NCI-H226 (cell line): ENCODE measurements at places on chromosomes 4 and X.

- DNase-seq = no peak
Measured at GRCh38 chr4:53599632-53600031, 8.3 kb upstream of the LNX1 start.

DNA sequence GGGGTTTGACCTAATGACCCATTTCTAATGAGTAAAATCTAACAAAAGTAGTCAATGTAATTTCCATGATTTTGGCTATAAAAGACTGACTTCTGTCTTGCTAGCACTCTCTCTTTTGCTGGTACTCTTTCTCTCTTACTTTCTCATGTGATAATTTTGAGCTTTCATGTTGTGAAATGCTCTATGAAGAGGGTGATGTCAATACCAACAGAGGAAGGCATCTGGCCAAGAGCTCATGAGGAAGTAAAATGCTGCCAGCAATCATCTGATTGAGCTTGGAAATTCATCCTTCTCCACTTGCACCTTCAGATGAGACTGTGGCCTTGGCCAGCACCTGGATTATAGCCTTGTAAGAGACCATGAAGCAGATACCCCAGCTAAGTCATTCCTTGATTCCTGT, 347.7 kb downstream of the HS3ST1 start:
- DNase-seq = no peak

DNA sequence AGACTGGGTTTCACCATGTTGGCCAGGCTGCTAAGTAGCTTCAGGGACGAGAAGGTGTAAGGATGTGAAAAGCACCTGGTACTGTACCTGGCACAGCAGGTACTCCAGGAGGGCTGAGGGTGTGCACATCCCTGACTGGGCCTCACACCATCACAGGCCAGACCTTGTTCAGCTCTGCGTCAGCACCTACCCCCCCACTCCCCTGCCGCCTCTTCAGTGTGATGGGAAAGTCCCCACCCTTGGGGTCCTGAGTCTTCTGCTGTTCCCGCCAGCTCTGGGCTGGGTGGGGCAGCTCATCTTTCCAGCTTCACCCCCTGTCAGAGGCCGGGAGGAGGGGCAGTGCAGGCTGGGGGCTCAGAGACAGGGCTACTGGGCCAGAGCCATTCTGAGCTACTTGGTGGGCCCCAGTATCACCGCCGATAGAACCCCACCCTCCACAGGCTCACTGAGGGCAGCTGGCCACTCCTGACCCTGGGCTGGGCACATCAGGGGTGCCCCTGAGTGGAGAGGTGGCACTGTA, 6.7 kb upstream of the SH3BP2 start:
- DNase-seq = no peak

DNA sequence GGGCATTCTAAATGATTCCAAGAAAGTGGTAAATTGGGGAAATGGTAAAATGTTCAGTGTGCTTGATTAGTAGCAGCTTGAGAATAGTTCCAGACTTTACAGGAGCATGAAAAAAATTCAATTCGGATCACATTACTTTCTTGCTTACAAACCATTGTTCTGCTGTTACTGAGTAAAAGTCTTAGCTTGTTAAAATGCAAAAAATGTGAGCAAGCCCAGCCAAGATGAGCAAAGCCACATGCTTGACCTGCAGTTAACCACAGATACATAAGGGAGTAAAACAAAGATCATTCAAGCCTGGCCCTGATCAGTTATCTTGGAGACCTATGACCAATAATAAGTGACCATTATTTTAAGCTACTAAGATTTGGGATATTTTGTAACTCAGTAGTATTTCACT, 562.9 kb upstream of the MAGEB2 start:
- DNase-seq = peak; percentile 36

DNA sequence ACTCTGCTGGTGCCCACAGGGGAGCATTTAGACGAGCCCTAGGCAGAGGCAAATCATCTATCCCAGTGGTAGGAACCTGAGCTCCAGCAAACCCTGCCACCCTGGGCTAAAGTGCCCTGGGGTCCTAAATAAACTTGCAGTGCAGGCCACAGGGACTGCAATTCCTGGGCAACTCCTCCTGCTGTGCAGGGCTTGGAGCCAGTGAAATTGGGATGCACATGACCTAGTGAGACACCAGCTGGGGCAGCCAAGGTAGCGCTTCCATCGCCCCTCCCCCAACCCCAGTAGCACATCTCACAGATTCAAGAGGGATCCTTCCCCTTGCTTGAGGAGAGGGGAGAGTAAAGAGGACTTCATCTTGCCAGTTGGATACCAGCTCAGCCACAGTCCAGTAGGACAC, 44.1 kb downstream of the CHRNA9 start:
- DNase-seq = no peak

DNA sequence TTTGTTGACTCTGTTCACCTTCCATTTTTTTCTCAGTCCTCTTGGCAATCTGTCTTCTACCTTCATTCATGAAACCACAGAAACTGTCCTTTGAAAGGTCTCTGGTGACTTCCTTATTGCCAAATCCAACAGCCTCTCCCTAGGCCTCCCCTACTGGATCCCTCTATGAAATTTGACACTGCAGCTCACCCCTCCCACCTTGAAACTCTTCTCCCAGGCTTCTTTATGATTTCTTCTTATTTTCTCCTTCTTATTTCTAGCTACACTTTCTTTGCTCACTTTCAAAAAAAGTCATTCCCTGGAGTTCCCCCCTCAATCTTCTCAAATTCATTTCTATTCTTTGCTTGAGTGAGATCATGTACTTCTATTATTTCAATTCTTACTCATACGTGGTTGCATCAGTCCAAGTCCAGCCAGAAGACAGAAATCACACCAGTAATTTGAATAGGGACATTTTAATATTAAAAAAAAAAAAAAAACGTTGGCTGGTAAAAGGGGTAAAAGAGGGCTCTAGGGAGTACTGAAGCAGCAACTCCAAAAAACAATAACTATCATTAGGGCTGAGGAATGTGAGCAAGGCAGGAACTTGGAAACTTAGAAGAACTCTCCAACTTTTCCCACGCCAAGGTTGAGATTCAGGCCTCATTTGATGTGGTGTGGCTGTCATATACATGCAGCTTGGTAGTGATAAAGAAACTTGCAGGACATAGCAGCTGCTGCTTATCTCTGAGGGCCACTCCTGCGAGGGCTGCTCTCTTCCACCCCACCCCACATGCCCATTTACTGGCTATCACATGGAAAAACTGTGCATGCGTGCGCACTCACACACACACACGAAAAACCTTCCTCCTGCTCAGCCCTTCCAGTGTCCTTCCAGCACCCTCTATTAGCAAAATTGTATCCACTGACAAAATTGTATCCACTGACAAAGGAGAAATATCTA, 169.8 kb upstream of the GALNT7 start:
- DNase-seq = peak; percentile 63

GRCh38 chrX:123450222-123450621, 266.1 kb downstream of the GRIA3 start:
- no peak for DNase-seq

DNA sequence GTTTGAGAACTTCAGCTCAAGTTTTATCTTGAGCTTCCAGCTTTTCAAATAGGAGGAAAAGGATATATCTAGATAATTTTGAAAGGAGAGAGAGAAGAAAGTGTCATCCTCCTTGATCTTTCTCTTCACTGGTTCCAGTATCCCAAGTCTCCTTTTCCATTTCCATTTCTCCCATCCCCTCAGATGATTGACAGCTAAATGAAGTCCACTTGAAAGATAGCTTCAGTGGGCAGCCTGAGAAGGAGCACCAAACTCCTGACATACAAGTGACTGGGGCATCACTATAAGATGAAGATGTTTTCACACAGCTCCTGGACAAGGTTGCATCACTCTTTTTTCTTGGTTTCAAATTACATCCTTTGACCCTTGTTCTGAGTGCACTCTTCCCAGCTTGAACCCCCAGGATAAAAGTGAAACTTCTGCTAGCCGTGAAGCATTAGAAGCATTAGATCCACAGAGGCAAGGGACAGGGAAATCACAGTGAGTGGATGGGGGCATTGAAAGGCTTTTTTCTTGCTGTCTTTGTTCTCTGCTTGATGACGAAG, 17.5 kb upstream of the MAGEA10 start:
- no peak for DNase-seq

DNA sequence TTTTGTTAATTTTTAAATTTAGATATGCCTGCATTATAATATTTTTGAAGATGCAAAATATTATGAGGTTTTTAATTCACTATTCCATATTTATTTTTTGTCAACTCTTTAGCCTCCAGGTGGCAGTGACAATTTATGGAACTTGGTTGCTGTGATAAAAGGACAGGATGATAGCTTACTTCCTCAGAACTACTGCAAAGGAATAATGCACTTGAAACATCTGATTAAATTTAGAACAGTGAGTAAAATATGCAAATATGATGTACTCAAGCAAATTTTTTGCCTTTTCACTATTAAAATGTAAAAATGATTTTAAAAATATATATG, 45.1 kb downstream of the SPATA4 start:
- DNase-seq = no peak

- no peak for DNase-seq
Measured at GRCh38 chr4:37991623-37992410, 31.6 kb downstream of the PTTG2 start.

GRCh38 chr4:142322996-142323395, 523.1 kb downstream of the INPP4B start:
- no peak for DNase-seq

DNA sequence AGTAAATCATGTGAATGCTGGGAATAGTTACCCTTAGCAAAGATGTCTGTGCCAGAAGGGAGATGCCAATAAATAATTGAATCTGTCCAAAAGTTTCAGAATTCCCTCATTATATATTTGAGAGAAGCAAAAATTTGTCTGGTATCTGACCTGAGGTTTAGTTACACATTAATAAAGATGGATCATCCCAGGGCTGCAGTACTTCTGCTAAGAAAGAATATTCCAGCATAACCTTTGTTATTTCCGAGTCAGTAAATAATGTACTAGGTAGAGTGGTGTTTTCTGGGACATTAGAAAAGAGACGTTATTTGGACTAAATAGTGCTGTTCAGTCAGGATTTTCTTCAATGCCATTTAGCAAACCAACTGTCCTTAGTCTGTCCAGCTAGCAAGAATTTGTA, 26.4 kb downstream of the ADD1 start:
- no peak for DNase-seq

GRCh38 chr4:6753103-6753560, 29.4 kb upstream of the KIAA0232 start:
- no peak for DNase-seq

DNA sequence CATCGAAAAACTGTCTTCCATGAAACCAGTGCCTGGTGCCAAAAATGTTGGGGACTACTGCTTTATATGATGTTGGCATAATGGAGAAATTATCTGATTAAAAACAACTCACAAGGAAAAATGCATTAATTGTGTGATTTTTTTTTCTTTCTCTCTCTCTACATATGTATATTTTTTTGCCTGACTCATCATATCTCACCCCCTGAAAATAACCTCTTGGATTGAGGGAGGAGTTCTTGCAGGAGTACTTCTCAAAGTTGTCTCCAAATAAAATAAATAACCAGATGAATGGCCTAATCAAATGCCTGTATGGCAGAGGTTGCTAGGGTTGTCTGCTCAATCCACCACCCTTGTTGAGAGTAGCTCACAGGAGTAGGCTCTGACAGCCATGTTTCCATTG, 19.9 kb upstream of the TNIP3 start:
- DNase-seq = no peak

DNA sequence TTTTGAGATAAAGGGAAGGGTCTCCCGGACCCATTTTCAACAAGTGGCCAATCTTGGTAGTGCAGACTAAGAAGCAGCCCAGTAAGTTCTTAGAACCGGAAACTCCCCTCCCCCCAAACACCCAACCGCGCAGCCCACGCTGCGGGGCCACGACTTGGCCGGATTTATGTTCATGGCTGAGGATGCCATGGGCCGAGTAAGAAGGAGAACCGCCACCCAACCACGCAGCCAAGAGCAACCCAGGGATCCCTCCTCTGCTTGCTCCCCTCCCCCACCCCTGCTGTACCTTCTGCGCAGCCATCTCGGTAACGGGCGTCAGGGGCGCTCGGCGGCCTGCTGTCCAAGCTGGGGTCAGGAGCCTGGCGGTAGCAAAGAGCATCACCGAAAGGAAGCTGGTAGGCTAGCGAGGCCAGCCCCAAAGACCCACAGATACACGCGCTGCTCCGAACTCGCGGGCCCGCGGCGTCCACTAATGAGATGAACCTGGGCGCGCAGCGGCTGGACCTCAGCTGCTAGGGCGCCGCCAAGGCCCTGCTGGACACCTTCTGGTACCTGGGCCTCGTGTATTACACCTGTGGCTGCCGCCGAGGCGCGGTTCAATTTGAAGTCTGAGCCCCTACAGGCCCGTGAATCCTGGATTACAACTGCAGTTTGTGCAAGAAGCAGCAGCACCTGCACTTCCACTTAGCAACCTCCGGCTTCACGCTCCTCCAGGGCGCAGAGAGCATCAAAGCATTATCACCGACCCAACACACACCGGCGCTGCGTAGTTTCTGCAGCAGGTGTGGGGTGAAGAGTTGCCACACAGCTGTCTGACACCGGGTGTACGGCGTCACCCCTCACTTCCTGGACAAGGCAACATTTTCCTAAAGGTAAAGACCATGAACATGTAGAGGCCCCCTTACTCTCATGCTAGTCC, 63.4 kb downstream of the NUDT10 start:
- no peak for DNase-seq

GRCh38 chr4:130632731-130633604, 1537.0 kb downstream of the C4orf33 start:
- no peak for DNase-seq

DNA sequence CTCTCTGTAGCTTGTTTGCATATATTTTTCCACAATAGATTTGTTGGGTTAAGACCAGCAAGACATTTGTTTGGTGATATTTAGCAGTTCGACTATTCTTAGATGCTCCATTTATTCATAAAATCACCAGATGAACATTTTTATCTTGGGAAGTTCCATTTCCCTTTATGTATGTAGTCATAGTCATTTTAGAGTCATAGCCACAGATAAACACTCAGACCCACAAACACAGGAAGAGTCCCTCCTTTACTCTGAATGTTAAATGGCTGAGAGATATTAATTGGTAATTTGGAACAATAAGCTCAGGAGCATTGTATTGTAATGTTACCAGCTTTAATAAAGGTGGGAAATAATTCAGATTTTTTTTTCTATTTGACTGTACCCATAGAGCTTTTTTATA, 1608.7 kb downstream of the STIM2 start:
- no peak for DNase-seq

- DNase-seq = peak; percentile 49
Measured at GRCh38 chr4:141826260-141826659, 189.9 kb downstream of the IL15 start.

DNA sequence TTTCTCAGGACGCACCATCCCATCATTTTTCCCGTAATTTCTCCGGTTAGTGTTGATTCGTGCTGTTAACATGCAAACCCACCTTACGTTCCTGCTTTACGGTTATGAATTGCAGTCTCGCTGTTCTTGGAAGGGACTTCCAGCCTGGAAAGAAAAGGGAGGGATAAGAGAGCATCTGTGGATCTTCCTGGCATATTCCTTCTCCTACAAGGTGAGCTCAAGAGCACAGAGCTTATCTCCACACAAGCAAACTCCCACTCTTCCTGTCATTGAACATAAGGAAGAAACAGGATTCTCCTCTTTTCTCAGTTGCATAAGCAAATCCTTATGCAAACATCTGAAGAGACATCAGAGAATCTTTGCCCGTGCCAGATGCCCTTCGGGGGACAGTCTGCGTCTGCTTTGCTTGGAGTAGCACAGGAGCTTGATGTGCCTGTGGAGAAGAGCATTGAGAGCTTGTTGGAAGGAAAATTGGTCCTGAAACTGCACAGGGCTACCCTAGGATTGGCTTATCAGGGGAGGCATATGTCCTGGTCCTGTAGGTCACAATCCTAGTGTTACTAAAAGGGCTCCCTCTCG, 127.0 kb downstream of the ASMT start:
- DNase-seq = peak; percentile 2
